ENCODE measurements at places on chromosomes 7 and 10.

- no peak for DNase-seq
These were observed 43.4 kb upstream of the COL13A1 start for GRCh38 chr10:69758310-69758728.

DNA sequence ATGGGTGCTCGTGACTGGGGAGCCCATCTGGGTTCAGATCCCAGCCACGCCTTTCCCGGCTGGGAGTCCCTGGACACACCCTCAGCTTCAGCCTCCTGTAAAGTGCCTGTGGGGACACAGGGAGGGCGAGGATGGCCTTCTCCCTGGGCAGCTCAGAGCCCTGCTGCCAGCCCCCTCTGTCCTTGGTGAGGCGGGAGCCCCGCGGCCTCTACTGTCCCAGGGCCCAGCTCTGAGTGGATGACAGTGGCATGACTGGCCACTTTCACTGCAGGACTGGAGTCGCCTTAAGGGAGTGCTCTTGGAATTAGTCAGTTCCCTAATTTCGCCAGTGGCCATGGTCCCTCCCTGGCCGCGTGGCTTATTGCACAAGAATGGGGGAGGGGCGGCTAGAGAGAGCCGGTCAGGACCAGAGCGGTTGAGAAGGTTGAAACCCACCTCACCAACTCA lies 4.6 kb downstream of the BRI3 start:
- DNase-seq, result no peak

GRCh38 chr10:101367569-101368453 lies 13.8 kb downstream of the BTRC start:
- no peak for DNase-seq

GRCh38 chr10:127456122-127456521 lies 93.0 kb upstream of the NPS start:
- DNase-seq, result no peak
